ENCODE measurements at places on chromosomes 6 and 20.

DNA sequence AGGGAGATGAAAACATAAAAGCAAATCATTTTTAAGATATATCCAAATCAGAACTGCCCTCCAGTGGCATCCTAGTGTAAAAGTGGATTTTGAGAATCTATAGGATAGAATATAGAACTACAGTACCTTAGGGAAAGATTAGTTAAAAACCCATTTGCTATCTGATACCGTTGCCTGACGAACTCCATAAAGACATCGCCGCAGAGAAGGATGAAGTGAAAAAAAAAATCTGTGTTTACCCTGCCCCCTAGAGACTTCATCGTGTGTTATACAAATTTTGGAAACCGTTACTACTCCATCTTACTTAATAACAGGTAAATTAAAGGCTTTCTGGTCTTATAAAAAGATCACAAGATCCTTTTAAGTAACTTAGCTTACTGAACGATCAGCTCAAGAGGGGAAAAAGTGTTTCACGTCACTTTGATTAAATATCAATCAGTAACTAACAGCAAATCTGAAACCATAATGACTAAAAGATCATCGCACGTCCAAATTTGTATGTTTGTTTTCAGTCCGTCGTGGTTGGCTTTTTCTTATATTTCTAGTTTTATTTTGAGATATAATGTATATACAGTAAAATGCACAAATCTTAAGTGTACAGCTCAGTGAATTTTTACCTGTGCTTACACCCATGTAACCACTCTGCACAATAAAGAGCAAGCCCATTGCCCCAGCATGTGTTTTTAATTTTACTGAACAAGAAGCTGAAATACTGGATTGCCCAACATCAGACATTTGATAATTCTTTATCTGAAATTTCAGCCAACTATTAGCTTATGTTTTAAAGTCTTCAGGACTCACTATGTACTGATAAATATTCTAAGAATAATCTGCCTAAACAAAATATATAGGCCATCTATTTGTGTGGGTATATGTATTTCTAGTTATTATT is 881 bp upstream of the MCM3 start:
- ATAC-seq, result peak; percentile 11

DNA sequence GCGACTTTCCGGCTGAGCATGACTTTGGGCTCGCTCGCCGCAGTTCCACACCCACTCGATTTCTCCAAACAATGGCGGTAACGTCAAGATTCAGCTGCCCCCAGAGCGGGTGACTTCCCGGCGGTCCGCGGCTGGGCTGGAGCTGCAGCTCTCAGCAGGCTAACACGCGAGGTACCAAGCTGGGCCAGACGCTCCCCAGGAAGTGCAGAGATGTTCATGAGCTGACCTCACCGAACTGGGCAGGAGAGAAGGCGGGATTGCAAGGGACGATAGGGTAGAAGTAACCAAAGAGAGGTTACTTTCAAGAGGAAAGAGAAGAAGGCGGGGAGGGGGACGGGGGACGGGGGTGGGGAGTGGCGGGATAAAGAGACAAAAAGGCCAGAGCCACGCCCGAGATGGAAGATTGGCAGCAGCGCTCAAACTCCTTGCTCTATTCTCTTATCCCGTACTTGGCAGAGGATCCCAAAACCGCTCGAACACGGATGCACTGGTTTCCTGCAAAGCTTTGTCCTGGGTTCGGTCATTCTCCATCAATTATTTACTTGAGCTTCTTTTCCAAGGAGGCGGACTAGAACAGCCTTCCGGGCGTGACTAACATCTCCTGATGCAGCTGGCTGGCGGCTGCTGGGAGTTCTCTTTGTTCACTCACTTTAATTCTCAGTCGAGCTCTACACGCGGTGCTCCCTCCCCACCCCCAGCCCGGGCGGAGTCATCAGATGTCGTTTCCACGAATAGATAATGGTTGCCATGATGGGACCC is at the start of gene MTCL3:
Gene MTCL3, minus strand, starts transcription at position 626 of the 759 bp plus-strand sequence.
- ATAC-seq, result peak; percentile 42

- no peak for ATAC-seq
These were observed 9.3 kb downstream of the BNIP5 start for GRCh38 chr6:36327226-36327918.

GRCh38 chr6:166206510-166207283 is 39.0 kb upstream of the TBXT start:
- no peak for ATAC-seq

- peak; percentile 69 for ATAC-seq
These were observed 71.0 kb upstream of the SAMD3 start for GRCh38 chr6:130293800-130294199.

- peak; percentile 96 for ATAC-seq
These were observed 112.1 kb downstream of the WDR27 start for GRCh38 chr6:169589699-169590257.

- ATAC-seq, result no peak
These were observed 101.6 kb upstream of the CD93 start for GRCh38 chr20:23187751-23188150.

DNA sequence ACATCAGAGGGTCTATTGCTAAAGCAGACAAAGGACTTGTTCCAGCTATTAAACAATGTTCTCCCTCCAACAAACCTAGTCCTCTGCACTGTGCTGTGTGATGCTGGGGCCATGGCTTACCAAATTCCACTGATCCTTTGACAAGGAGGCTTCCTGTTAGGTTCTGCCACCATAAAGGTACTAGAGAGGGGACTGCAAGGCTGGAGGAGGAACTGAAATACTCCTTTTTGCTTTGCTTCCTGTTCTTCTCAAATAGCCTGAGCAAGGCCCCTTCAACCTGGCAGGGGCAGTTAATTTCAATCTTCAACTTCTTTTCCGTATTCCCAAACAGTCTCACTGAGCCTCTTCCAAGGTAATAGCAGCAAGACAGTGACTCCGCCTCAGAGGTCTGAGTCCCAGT is 286.4 kb upstream of the IRAK1BP1 start:
- no peak for ATAC-seq

All from activated T-helper 17 cell treated with anti-CD3 and anti-CD28 coated beads, Interleukin-2, amount 50 U/mL, for 72 hours (primary cell).